ENCODE measurements at places on chromosomes 3 and 15.
A peak's percentile ranks its signal among the peaks of the same experiment; 100 is the strongest.

GRCh38 chr15:95286352-95286880 is 1044.1 kb upstream of the NR2F2 start:
- DNase-seq = no peak

DNA sequence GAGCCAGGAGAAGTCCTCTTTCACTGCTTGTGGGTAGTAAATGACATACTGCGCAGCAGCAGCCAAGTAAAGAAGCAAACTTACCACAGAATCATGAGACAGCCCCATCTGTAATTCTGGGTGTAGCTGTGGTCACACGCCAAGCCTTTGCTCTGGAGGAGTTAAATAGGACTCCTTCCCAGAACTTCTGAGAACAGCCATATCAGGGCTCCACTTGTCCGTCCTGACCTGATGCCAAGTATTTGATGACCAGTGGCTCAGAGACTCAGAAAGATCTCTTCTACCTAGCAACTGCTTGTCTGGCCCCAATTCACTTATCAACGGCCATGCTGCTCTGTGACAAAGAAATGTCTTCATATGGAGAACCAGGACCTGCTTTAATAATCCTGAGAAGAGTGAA is 20.6 kb upstream of the GOLIM4 start:
- no peak for DNase-seq

GRCh38 chr3:181486141-181486885 is 225.4 kb upstream of the SOX2 start:
- no peak for DNase-seq

DNA sequence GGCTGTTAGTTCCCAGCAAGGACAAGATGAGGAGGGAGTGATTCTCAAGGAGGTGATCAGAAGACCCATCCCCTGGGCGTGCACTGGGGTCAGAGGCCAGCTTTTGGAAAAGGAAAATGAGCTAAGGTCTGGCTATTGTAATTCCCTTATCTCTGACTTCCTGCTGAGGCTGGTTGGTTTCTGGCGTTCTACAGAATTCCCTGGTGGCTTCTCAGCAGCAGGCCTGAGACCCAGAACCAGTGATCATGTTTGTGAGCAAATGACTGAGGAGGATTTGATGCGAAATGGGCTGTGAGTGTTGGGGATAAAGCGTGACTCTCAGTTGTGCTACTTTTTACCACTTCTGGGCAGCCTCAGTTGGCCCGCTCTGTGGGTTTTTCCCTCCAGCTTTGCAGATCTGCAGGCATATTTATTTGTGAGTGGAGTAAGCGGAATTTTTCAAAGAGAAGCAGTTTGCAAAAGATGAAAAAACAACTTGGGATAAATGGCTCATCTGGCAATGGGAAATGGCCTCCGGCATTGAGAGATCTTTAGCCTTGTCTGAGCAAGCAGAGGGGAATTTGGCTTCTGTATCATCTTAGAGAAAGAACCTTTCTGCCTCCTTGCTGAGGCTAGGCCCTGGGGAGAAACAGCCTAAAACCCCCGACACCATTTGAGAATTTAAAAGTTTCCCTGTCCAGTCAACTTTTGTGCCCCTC is 102.7 kb downstream of the SLCO3A1 start:
- DNase-seq = no peak

DNA sequence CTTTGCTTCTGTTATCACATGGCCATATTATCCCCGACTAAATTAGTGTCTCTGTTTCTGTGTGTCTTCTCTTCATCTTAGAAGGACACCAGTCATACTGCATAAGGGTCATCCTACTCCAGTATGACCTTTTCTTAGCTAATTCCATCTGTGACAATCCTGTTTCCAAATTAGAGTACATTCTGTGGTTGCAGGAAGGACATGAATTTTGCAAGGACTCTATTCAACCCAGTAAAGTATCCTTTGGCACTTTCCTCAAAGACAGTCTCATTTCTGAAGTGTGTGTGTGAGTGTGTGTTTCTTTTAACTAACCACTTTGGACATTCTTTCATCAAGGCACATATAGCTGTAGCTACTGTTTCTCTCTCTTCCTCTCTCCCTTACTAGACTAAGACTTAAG is 15.2 kb upstream of the MME start:
- DNase-seq = no peak

GRCh38 chr3:46092702-46093080 is 65.4 kb upstream of the XCR1 start:
- DNase-seq = no peak

DNA sequence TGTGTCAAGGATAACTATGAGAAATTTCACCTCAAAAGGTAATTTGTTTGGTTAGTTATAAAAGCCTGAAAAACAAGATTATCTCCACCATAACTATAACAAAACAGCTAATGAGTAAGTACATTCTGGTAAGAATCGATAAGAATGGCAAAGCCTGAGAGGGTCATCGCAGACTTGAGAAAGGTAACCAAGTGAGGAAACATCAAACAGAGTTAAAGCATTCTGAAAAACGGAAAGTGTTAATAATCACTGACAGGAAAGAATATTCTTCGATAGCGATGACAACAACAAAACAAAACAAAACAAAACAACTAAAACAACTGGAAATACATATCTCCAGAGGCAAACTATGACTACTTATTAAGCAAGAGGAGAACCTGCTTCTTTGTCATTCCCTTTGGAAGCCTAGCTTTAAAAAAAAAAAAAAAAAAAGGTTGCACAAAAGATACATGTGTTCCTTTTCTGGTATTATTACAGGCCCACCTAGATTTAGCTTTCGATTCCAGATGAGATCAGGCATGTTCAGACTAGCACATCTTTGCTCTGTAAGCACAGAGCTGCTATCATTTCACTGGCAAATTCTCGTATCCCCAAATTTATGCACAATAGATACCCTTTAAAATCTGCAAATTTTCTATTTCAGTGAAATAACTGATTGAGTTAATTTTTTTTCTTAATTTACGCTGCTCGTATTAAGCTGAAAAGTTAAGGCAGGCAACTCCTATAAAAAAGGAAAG is 155.6 kb downstream of the TIGIT start:
- DNase-seq = no peak

DNA sequence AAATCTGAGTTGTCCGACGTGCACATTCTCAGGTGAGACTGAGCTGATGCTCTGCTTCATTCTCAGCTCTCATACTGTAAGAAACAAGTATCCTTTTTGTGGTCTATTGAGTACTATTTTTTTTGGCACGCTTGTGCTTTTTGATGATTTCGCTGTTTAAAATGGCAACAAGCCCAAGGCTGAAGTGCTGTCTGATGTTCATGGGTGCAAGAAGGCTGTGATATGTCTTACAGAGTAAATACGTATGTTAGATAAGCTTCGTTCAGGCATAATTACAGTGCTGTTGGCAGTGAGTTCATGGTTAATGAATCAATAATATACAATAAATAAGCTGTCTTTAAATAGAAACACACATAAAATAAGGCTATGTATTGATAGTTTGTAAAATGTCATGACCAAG is 27.2 kb downstream of the AQR start:
- no peak for DNase-seq

- peak; percentile 14 for DNase-seq
Measured at GRCh38 chr15:99105514-99106341, 848 bp downstream of the SYNM start.

DNA sequence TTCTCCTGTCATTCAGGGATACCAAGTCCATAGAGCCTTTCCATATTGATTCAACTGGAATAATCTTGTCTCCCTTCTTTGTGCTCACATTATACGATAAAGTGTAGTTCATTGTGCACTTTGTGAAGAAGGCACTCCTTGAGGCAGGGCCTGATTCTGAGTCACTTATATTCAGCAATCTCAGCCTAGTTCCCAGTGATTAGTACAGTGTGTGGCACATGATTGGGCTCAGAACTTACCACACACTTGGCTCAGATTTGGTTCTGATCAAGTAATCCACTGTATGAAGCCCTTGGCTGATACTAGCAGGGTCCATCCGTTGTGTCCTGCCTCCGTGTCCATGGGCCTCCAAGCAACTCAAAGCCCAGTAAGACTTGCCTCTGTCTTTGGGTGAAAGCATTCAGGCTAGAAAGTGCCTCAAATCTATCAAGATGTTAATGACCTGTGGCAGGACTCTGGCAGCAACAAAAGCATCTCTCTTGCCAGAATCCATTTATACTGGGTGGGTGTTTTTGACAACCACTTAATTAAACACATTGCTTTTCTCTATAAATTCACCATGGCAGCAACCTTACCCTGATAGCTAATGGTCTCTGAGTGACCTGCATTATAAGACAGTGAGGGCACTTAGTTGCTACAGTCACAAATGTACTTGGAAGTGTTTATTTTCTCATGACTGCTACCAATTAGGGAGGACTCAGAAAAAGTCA is 51.3 kb downstream of the TPRG1 start:
- no peak for DNase-seq

DNA sequence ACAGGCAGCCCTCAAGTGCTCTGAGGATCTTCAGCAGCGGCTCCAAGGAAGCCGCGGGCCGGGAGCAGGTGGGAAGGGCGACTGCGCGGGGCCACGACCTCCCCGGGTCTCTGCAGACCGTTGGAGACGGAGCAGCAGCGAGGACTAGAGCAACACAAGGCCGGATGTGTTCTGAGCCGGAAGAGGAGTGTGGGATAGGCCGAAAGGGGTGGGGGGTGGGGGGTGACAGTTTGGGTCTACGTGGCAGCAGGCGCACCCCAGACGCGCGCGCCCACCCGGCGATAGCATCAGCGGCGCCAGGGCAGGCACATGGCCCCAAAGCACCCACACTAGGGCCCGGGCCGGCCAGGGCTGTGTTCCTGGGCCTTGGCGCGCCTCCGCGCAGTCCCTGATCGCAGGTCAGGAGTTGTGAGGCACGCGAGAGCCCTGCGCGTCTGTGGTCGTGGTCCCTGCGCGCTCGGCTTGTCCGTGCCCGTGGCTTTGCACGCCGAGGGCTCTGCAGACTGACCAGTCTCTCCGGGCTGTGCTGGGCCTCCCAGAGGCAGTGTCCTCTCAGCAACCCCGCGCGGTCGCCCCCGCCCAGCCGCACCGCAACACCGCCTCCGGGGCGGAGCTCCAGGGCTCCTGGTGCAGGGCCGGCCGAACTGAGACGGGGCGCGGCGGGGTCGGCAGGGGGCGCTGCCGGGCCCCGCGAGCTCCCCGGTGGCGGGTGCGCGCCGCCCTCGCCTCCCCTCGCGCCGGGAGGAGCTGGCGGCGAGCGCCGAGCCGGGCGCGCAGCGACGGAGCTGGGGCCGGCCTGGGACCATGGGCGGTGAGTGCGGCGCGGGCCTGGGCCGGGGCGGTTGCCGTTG is at the start of gene PXYLP1:
Gene PXYLP1, plus strand, starts transcription at position 725 of the 851 bp plus-strand sequence. CDS start 28,351 bp downstream, outside the sequence.
- peak; percentile 94 for DNase-seq

DNA sequence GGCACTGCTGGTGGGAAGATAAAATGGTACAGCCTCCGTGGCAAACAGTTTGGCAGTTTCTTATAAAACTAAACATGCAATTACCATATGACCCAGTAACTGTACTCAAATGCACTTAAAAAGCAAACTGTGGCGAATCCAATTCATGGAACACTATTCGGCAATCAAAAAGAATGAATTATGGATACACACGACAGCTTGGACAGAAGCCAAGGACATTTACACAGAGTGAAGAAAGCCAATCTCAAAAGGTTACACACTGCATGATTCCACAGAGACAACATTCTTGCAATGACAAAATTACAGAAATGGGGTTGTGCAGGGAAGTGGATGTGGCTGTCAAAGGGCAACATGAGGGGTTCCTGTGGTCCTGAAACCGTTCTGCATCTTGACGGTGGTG is 122.1 kb upstream of the IQSEC1 start:
- no peak for DNase-seq

GRCh38 chr3:4543110-4543509 is 50.0 kb downstream of the ITPR1 start:
- no peak for DNase-seq

- no peak for DNase-seq
Measured at GRCh38 chr3:25960776-25961175, 170.9 kb downstream of the OXSM start.

GRCh38 chr3:19898721-19899120 is 35.3 kb downstream of the EFHB start:
- DNase-seq = no peak

DNA sequence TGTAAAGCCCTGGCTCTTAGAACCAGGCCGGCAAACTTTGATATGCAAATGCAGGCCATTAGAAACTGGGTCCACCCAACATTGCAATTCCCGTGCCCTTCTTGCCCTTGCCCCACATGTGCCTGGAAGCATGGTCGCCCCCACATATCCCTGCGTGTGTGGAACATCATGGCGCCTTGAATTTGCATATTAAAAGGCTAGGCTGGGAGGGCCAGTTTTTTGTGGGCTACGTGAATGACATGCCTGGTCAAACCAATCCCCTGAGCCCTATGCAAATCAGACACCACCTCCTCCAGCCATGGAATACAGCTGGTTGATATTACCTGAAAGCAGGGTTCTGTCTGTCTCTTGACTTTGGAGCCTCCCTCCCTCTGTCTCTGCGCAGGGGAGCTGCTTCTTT is 58.7 kb upstream of the ARHGEF26 start:
- no peak for DNase-seq

DNA sequence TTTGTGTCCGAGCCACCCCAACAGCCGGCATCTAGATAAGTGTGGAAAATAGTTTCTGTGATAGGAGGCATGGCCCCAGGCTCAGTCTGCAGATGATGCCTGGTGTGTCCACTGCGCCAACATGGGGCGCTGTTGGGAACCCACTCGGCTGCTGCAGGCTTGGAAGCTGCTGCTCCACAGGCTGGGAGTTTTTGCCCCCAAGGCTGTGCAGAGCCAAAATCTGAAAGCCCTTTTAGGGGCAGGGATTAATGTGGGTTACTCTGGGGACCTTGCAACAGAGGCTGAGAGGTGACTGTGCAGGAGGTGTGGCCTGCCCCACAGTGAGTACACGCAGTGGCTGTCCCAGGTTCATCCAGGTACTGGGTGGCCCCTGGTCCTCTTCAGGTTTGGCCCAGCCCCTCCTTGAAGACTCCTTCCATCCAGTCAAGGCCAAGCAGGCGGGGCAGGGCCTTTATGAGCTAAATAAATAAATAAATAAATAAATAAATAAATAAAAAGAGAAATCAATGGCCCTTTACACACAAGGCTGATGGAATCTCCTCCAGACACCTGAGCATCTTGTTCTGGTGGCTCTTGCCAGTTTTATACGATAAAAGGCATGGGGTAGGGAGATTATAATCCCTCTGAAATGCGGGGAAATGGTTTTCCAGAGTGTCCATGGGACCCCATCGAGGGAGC is 73.8 kb downstream of the AAGAB start:
- DNase-seq = no peak

- DNase-seq = no peak
Measured at GRCh38 chr3:170522201-170522600, 63.7 kb downstream of the SLC7A14 start.

GRCh38 chr3:133441867-133442270 is 42.0 kb downstream of the BFSP2 start:
- no peak for DNase-seq

- DNase-seq = no peak
Measured at GRCh38 chr15:66647358-66647757, 54.7 kb upstream of the SMAD6 start.

GRCh38 chr15:60343221-60343970 is 54.4 kb downstream of the ANXA2 start:
- no peak for DNase-seq

- no peak for DNase-seq
Measured at GRCh38 chr3:183268366-183268765, 15.3 kb downstream of the B3GNT5 start.

DNA sequence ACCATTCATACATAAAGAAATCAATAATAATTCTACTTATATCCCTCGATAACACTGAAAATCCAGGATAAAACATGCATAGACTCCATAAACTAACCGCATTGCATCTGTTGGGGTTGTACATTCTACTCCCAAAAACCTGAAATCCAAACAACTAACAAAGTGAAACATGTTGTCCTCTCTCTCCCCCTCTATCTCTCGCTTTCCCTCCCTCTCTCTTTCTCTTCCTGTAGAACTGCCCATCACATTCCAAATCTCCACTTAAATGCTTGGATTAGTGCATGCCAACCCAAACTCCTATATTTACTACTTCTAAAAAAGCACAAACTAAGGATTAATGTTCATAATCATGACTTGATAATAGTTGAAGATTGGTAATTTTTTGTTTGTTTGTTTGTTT is 80.2 kb downstream of the MECOM start:
- no peak for DNase-seq
